ENCODE measurements at places on chromosomes 4 and X.
A peak's percentile ranks its signal among the peaks of the same experiment; 100 is the strongest.

GRCh38 chr4:183760326-183760725 lies 101.2 kb downstream of the TRAPPC11 start:
- no peak for DNase-seq

DNA sequence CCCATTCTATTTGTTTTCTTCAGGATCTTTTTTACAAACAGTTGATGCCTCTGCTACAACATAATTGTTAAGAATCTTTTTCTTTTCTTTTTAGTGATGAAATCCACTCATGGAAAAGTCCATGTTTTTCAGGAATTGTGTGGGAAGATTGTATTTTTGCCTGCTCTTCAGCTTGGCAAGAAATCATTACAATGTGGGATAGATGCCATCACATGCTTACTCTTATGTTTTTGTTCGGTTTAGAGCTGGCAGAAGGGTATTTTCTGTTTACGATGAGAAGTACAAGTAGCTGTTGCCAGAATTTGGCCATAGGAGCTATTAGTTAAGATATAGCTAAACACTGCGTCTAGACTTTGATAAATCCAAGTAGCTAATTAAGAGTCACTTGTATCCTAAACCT lies 2585.3 kb downstream of the ARAP2 start:
- no peak for DNase-seq

DNA sequence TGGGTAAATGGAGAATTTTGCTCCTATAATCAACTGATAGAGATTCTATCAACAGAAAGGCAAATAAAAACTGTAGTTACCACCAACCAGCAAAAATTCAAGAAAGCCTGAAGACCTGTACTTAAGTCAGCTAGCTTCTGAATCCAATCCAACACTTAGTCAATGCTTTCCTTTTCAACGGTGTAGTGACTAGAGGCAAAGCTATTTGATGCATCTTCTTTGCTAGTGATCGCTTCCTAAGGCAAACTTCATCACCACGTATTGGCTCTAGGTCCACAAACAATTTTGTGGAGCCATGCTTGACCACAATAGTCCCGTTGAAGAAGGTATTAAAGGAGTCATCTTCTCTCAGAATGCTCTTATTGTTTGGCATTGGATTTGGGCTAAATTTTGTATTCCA lies 25.0 kb upstream of the UBA6 start:
- no peak for DNase-seq

DNA sequence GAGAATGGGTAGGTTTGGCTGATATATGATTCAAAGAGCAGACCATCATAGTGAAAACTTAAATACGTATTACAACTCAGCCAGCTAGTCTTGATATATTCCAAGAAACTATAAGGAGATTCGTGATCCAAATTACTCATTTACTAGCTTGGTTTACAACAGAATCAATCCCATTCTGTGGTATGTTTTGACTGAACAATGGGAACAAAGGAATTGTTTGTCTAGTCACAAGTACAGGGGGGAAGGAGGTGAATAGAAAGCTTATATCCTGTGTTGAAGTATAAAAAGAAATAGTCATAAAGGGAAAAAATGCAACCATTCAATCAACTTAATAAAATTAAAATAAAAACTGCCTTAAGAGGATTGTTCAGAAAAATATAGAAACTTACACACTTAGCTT lies 17.0 kb downstream of the C4orf54 start:
- DNase-seq = no peak

DNA sequence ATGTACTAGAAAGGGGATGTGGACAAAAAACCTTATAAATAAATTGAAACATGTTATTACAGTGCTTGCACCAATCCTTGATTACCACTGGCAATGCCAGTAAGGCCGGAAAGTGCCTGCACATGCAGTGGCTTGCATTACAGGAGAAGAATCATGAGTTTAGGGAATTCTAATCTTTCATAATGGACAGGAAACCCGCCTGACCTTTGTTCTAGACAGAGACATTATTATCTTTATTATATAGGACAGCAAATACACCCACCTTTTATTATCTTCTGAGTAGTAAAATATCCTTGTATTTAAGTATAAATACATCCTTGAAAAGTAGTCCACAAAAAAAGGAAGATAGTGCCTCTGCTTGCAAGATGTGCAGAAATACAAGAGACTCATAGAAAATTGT lies 379.9 kb upstream of the LCORL start:
- DNase-seq = no peak

- DNase-seq = no peak
These were observed 557 bp upstream of the FAM53A start for GRCh38 chr4:1684506-1685234.

DNA sequence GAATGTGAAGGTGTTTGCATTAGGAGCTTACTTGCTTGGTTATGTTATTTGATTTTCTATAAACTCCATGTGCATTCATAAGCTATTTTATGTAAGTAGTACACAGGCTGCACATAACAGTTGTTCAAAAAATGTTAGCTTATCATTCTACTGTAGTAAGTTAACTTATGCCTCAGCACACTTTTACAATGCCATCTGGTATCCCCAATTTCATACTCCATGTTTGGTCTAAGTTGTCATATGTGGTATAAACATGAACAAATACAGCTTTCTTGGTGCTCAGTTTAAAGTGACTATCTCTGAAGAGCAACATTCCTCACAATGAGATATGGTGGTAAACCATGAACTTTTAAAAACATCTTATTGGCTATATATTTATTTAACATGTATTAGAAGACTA lies 104.3 kb upstream of the LEF1 start:
- no peak for DNase-seq

DNA sequence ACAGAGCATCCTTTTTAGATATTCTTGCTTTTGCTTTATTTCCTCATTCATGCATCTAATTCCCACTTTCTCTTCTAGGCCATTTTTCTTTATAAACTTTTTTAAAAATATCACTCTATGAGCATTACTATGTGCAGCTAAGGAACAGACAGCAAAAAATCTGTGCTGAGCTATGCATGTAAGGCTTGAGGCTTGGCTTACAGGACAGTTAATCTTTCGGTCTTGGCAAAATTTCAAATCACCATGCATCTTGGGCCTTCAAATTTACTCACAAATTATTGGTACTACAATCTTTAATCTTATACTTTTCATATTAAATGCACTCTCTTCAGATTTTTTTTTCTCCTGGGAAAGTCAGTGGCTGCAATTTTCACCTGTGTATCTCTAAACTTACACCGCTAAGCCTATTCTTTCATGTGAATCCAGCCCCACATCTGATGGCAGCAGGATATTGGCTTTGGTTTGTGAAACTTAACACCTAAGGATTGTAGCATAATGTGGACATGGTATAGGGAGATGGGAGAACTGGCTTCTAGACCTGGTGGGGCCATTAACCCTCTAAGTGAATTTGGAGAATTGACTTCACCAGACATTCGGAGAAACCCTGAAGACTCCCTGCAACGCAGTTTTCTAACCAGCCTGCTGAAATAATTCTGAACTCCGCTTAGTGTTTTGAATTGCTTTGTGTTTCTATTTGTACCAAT lies 278.3 kb downstream of the SPRY1 start:
- DNase-seq = no peak

- no peak for DNase-seq
These were observed 707.8 kb downstream of the STIM2 start for GRCh38 chr4:27568236-27568951.

- no peak for DNase-seq
These were observed 759.3 kb downstream of the FSTL5 start for GRCh38 chr4:161404346-161405110.

DNA sequence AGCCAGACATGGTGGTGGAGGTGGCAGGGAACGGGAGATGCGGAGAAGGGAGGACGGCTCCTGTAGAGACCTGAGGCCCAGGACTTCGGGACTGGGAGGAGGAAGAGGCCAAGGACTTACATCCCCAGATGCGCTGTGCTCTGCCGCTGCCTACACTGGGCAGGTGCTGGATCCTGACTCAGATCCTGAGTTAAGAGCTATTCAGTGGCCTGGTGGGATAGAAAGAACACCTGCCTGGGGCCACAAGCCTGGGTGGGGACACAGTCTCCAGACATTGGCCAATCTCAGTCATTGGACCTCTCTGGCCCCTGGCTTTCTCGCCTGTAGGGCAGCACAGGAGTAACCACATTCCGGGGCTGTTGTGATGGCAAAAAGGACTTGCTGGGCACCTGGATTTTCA lies 10.9 kb upstream of the MSX1 start:
- DNase-seq = no peak

DNA sequence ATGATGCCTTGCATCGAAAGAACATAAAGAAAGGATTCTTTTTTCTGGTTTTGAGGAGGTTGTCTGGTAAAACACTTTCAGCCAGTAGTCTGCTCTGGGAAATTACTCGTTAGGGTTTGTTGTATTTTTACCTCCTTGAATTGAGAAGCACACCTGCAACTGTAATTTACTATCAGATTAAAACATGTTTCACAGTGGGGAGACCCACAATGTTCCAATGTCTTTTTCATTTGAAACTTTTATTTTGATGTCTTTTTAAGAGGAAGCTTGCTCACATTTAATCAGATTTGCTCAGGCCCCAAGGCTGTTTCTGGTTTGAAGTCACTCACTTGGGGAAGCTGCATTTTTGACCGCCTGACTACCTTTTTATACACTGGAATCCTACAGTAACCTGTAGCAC lies 12.0 kb downstream of the TMEM154 start:
- DNase-seq = no peak

DNA sequence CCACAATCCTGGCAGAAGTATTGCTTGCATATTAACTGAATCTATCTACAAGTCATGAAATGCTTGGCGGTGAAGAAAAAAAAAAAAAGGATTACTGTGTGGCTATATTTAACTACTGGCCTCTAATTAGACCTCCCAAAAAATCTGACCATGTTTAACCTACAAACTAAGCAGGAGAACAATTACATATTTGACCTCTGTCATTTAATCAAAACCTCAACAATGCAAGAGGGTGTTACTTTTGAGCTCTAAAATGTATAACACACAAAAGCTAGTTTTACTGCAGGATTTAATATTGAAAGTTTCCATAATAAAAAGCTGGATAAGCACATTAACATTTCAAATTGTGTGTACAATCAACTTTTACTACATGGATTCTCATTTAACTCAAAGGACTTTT lies 1.5 kb downstream of the ITM2A start:
- DNase-seq = no peak

- no peak for DNase-seq
These were observed 66.1 kb upstream of the EFNB1 start for GRCh38 chrX:68762766-68763165.

- DNase-seq = no peak
These were observed 47.6 kb downstream of the METTL14 start for GRCh38 chr4:118732591-118733330.

DNA sequence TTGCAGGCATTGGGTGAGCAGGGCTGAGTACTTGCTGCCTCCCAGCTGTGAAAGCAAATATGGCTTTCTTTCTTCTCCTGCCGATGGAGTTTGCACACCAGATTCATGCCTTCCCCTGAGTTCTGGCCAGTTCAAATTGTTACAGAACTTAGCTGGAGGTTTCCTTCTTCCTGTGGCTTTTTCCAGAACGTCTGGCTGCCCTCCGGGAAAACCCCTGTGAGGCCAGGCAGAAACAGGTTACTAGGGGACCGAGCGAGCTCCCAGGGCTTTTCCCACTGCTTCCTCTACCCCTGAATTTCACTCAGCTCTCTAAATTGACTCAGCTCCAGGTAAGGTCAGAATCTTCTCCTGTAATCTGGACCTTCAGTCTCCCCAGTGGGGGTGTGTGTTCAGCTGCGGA lies 482.4 kb downstream of the C4orf33 start:
- no peak for DNase-seq

GRCh38 chr4:2939383-2940243 lies 23.6 kb downstream of the NOP14 start:
- peak; percentile 12 for DNase-seq

GRCh38 chrX:131034063-131034462 lies 24.1 kb upstream of the ARHGAP36 start:
- DNase-seq = no peak

- DNase-seq = no peak
These were observed 43.2 kb downstream of the CDKL5 start for GRCh38 chrX:18468599-18468998.

DNA sequence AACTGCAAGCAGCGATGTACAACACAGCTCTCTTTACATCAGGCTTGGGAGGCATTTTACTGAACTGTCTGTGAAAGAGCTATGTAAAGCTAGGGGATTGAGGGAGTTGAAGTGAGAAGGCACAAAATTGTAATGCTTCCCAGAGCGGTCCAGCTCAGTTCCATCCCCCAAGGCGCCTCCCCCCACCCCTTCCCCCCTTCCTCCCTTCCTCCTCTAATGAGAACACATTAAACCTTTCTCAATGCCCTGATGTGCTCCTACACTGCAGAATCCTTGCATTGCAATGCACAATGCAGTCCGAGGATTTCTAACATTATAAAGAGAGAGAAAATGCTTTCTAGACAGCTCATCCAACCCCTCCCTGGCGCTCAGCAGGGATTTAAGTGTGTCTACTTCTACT lies 73.9 kb downstream of the CXXC4 start:
- DNase-seq = no peak

- DNase-seq = no peak
These were observed 85.0 kb downstream of the HPGD start for GRCh38 chr4:174437324-174437723.

DNA sequence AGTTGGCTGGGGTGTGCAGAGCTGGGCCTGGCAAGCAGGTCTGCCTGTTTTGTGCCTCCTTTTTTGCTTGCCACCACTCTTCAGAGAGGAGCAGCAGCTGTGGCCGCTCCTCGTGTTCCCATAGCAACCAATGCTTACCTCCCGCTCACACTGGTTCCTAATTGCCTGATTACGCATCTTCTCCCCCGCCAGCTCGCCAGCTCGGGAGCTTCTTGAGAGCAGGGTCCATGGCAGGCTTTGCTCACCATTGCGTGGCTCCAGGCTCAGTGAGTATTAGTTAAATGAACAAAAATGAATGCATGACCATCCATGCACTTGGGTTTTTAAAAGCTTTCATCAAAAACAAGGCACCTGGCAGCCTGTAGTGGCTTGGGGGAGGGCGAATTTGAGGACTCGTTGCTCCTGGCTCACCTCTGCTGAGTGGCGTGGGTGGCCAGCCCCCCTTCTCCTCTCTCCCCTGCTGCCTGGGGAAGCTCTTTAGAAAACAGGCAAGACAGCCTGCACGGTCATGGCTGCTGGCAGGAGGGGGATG lies 14.2 kb upstream of the PJA1 start:
- DNase-seq = no peak
